Left ventricle myocardium superior (tissue), 1 donor: ENCODE measurements at places on chromosomes 3 and 15. TPM values are rescaled to one million over a fixed set of nuclear protein-coding genes. Genes with fewer than 3 reads are reported as not detected.

DNA sequence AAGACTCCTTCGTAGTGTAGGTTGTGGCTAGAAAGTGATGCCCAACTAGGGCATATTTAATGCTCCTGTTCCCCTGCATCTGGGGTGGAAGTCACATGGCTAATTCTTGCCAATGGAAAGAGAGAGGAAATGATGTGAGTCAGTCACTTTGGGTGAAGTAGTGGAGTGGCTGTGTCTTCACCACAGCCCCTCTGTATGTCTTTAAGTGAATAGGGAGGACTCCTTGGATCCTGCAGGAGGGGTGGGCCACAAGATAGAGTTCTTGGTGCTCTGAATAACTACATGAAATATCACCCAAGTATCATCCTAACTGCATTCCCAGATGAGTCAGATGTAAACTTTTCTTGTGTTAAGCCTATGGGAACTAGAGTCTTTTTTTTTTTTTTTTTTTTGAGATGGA is 17.8 kb upstream of the MB21D2 start:
- no peak for DNase-seq

DNA sequence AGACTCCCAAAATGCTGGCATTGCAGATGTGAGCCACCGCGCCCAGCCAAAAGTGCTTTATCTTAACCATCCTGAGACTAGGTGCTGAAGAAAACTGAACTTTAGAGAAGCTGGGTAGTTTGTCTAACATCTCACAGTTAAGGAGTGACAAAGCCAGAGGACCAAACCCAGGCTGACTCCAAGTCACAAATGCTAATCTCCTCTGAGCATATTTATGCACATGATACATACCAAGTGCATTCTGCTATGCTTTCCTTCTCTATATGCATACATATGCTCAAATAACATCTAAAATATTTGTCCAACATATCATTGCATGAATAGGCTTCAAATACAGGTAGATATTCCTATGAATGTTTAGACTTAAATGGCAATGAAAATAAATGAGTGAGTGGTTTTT is 256.9 kb downstream of the CTNNB1 start:
- no peak for DNase-seq

GRCh38 chr15:27426805-27427204 is 455.8 kb downstream of the GABRG3 start:
- DNase-seq: no peak

GRCh38 chr15:98671060-98672008 is 23.0 kb downstream of the IGF1R start:
- DNase-seq: no peak

Gene CD200
- 1.3 TPM for total RNA-seq

DNA sequence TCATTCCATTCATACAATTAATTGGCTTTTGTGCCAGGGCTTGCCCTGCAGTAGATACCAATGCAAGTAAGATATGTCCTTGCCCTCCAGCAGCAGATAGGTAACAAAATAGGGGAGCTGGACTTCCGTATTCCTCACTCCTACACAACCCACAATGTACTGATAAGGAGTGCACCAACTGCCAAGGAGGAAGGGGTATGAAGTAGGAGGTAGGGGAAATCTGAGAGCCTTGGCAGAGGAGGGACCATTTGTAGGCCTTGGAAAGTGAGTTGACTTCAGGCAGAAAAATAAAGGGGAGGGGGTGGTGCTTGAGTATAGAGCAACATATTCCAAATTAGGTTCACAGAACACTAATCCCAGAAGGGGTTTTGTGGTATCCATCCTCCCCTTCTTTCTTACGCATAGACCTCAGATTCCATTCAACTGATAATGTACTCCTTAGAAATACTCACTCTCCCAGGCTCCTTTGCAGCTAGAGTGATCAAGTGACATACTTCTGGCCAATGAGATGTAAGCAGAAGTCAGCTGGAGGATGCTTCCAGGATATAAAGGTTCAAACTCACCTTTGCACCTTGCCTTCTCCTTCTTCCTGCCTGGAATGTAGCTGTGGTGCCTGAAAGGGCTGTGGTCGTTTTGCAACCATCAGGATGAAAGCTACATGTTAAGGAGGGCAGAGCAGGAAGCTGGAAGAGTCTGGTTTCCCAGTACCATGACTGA is 127.1 kb upstream of the SMAD3 start:
- no peak for DNase-seq

- DNase-seq: no peak
These were observed 58.7 kb downstream of the MORC1 start for GRCh38 chr3:109059264-109059663.

GRCh38 chr3:99881121-99881524 is 63.5 kb downstream of the CMSS1 start:
- DNase-seq: no peak
